Activated CD4-positive, alpha-beta T cell treated with anti-CD3 and anti-CD28 coated beads, Interleukin-2, amount 50 U/mL, for 4 hours (primary cell): ENCODE measurements at places on chromosomes 11 and 22.

DNA sequence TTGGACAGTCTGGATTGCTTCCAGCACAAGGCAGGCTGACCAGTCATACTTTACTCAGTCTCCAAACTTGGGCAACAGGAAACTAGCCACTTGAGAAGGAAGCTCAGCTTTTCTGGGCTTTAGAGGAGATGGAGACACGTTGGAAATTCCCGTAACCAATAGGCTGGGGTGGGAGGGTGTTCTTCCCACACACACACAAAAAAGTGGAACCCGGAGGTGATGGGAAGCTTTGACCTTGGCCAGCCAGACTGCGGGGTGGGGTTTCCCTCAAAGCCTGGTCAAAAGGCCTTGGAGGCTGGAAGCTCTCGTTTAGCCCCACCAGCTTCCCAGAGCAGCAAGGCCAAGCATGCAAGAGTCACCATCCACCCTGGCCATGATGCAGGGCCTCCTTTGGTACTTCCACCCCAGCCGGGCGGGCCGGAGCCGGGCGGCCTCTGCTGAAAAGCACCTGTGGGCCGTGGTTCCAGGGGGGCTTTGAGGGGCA is 126.2 kb downstream of the BCR start:
- no peak for DNase-seq

DNA sequence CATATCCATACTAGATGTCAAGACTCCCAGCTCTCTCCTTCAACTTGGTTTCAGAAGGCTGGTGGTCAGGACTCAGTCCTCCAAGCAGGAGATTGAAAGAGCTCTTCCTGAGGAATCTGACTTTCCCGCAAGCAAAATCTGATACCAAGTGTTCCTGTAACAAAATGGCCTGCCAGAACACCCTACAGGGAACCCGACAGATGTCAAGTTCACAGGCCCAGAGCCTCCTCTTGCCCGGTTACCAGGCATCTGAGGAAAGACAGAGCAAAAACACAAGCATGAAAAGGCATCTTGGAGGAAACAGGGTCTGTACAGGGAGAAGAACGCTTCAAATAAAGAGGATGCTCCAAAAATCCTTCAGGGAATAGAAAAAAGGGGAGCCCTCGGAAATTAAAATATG is 8.7 kb upstream of the KCNJ5 start:
- DNase-seq, result no peak

DNA sequence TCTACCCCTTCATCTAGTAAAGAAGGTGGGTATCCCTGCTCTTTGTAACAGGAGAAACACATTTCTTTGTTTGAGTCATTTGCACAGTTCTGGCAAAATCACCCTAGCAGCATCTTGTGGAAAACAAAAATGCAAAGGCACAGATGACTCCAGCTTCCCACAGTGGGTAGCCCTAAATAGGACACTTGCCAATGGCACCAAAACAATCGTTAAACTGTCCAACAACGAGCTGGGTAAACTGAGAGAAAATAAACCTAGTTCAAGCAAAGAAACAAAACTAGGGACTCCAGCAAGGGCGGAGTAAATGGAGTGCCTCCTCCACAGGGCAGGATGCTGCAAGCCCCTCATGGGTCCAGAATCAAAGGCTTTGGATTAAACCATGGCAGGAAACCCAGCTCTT is 239.5 kb downstream of the NTM start:
- no peak for DNase-seq

DNA sequence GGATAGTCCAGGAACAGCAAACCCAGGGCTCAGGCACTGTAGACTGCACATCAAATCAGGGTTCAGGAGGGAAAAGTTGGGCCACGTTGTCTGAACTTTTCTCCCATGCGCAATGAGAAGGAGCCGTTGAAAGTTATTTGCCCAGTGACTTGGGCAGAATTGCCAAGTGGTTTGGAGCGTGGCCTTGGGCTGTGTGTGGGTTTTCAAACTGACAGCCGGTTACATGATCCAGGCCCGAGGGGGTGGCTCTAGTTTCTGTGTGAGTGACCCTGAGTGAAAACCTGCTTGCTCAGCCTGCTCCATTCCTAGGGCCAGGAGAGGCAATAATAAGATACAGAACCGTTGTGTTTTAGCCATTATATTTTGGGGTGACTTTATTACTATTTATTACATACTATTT is 20.3 kb downstream of the MB start:
- DNase-seq, result no peak

DNA sequence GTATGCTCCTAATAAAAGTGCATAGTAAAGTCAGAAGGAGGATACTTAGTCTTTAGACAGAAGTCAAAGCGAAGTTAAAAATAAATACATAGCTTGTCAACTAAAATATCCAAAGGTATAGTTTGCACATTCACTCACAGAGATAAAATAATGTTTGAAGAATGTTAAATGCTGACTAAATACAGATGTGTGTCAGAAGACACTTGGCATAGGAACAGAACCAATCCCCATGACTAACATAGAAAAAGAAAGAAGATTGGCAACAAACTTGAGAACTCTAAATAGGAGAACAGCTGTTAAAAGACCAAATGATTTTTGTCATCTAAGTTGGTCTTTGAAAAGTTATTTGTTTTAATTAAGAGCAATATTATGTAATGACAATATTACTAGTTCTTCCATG is 1172.1 kb upstream of the RAG2 start:
- DNase-seq, result no peak

DNA sequence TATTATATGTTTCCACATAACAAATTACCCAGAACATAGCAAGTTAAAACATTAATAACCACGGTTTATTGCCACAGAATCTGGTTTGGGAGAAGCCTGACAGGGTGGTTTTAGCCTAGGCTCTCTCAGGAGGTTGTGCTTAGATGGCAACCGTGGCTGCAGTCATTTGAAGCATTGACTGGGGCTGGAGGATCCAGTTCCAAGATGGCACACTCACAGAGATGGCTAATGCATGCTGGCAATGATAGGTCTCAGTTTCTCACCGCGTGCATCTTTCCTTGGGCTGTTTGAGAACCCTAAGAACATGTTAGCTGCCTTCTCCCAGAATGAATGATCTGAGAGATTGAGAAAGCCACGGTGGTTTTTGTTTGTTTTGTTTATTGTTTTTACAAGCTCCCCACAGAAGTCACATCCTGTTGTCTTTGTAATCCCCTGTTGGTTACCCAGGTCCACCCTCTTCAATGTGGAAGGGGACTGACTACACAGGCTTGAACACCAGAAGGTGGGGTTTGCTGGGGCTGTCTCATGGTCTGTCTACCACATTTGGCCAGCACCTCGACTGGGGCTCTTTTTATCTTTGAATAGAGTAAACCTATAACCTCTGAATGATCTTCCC is 36.6 kb upstream of the GRAMD1B start:
- DNase-seq, result no peak
